ENCODE measurements at places on chromosomes 12 and 14.

DNA sequence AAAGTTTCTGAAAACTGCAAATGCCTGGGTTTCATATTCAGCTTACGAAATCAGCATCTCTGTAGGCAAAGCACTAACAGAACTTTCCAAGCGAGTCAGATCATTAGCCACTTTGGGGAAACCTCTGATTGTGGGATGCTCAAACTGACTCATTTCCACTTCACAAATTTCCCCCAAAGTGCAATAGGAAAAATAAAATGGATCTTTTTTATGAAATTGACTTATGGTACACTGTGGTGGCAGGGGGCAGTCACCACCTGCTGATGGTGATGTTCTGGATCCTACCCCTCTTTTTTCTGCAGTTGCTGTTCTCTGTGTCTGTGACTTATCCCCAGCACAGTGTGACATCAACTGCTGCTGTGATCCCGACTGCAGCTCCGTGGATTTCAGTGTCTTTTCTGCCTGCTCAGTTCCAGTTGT, 5.6 kb downstream of the TCTN1 start:
- DNase-seq, result no peak

- no peak for DNase-seq
These were observed 195.1 kb upstream of the RTL1 start for GRCh38 chr14:101098641-101099040.

DNA sequence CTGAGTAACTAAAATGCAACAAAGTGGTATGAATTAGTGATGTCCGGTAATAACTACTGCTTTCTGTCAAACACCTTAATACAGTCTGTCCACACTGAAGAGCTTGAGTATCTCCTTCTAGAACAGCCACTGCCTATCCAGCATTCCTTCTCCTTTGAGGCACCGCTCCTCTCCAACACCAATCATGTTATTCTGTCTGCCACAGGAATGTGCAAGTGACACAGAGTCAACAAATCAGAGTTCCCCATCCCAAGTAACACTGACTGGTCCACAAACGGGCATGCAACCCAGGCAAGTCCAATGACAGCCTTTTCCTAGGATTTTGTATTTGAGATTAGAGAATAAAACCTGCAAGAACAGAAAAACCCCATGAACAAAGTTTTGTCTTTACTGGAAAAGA, 3.8 kb downstream of the GXYLT1 start:
- DNase-seq, result no peak

GRCh38 chr14:64709126-64709525, 4.9 kb downstream of the PLEKHG3 start:
- no peak for DNase-seq

DNA sequence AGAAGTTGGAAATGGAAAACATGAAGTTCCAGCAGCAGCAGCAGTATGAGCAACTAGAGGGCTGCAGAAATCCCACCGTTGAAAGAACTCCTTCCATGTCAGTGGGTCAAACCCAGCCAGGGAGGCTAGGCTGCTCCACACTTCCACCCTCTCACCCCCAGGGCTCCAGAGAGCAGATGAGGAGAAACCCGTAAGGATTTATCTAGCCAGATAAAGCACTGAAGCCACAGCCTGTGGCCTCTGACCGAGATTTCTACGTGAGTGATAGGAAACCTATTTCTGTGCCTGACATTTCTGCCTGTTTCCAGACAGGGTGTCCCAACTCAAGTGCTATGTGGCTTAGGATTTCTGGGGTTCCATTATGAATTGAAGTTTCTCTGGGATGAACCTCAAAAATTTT, 100.0 kb upstream of the EEA1 start:
- DNase-seq, result no peak

GRCh38 chr14:65333943-65334687, 78.4 kb upstream of the FUT8 start:
- no peak for DNase-seq

- DNase-seq, result no peak
These were observed 13.2 kb downstream of the PRKAB1 start for GRCh38 chr12:119681111-119681510.

- no peak for DNase-seq
These were observed 11.2 kb upstream of the TMX1 start for GRCh38 chr14:51228890-51229289.

- DNase-seq, result no peak
These were observed 49.9 kb downstream of the TESC start for GRCh38 chr12:117049295-117049694.

GRCh38 chr14:103995876-103996275, 53.5 kb upstream of the RD3L start:
- DNase-seq, result no peak

DNA sequence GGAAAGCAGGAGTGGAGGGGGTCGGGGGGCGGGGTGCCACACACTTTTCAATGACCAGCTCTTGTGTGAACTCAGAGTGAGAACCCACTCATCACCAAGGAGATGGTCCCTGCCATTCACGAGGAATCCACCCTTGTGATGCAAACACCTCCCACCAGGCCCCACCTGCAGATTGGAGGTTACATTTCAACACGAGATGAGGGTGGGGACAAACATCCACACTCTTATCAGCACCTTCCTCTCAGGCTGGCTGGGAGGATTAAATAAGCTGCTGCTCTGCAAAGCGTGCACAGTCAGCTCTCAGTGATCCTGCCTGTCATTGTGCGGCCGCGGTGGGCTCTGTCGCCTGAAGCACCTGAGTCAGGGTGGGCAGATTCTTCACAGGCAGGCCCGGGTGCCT, 39.7 kb downstream of the AACS start:
- no peak for DNase-seq

GRCh38 chr12:86148071-86148470, 108.1 kb downstream of the MGAT4C start:
- DNase-seq, result no peak

Data from stimulated activated effector memory CD8-positive, alpha-beta T cell treated with anti-CD3 and anti-CD28 coated beads, Interleukin-12 subunit alpha, Interleukin-12 subunit beta, amount 100 ng/mL, for 72 hours (primary cell).